ENCODE measurements at places on chromosomes 7 and 10.

DNA sequence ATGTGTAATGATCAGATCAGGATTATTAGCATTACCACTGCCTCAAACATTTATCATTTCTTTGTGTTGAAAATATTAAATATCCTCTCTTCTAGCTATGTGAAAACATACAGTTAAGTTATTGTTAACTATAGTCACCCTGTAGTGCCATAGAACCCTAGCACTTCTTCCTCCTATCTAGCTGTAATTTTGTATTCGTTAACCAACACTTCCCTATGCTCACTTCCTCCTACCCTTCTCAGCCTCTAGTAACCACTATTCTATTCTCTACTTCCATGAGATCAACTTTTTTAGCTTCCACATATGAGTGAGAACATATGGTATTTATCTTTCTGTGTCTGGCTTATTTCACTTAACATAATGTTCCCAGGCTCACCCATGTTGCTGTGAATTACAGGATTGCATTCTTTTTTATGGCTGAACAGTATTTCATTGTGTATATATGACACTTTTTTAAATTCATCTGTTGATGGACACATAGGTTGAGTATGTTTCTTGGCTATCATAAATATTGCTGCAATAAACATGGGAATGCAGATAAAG is 132.7 kb upstream of the RHOBTB1 start:
- no peaks in the 10 kb centered on the region for H3K36me3 ChIP-seq
- no peak for DNase-seq
- no peaks in the 10 kb centered on the region for H3K27me3 ChIP-seq
- no peaks in the 10 kb centered on the region for H3K4me1 ChIP-seq
- no peak overlapping the region for H3K27ac ChIP-seq

DNA sequence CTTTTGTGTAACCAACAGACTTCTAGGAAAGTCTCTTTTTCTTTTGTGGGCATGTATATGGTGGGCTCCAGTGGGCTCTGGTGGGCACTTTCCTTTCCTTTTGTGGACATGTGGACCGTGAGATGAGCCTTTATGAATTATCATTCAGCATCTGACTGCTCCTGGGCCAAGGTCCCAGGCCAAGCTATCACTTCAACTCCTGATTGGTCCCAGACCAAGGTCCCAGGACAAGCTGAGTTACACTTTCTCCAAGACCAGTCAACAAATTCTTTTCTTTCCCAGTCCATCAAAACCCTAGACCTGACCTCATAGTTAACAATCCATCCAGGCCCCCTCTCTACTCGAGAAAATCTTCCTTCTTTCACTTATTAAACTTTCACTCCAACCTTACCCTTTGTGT is 1.0 kb downstream of the AKR1C8 start:
- no peaks in the 10 kb centered on the region for H3K4me1 ChIP-seq
- H3K27me3 ChIP-seq, result no peaks in the 10 kb centered on the region
- DNase-seq, result no peak
- H3K4me3 ChIP-seq, result no peak overlapping the region

DNA sequence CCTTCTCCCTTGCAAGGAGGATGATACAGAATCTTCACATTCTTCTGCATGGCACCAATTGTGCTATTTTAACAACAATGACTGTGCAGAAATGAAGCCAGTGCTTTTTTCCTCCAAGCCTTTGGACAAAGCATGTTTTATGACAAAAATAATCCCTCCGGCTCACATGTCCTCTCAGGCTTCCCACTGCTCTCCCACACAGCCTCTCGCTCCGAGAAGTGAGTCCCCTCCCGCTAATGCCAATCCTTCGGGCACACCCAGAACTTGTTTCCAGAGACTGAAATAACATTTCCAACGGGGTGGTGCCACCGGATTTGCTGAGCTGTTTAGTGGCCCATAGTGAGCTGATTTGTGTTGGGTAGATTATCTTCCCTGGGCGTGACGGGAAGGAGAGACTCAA is 35.8 kb downstream of the RBM17 start:
- H3K27me3 ChIP-seq, result no peaks in the 10 kb centered on the region
- no peak overlapping the region for H3K4me3 ChIP-seq
- H3K36me3 ChIP-seq, result no peaks in the 10 kb centered on the region
- no peaks in the 10 kb centered on the region for H3K4me1 ChIP-seq
- DNase-seq, result no peak
- H3K27ac ChIP-seq, result no peak overlapping the region

DNA sequence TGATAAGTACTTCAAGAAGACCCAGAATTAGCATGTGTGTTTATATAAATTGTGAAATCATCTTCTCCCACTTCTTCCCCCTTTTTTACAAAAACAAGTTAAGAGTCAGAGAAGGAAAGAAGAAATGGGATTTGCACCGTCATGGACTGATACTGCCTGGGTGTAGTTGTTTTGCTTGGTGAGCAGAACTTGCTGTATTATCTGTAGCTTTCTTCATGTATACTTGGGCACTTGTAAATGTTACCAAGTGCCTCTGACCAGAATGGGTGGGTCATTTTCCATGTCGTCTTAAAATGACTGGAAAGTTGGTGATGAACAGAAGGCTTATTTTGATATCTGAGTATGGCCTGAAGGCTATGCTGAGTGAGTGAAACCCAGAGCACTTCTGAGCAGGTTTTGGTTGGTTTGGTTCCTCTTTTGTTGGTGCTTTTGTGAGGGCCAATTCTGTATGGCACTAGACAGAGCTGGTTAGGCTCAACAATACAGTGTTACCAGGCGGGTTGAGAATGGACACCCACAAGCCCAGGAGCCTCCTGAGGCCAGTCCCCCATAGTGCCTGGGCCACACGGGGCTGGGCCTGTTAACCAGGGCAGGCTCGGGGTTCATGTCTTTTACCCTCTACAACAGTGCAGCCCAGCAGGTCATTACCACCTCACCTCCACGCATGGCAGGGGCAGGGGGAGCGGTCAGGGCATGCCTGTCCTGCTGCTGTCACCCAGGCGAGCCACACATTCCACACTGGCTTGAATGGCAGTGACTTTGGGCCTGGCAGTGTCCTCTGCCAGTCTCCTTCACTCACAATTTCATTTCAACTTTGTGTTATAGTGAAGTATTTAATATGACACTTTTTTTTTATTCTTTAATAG is 115.1 kb downstream of the CCNY start:
- no peaks in the 10 kb centered on the region for H3K27me3 ChIP-seq

GRCh38 chr10:76738991-76739390 is 898.6 kb downstream of the KCNMA1 start:
- H3K27me3 ChIP-seq, result no peaks in the 10 kb centered on the region
- no peaks in the 10 kb centered on the region for H3K36me3 ChIP-seq
- no peak for DNase-seq
- no peak overlapping the region for H3K4me3 ChIP-seq
- no peaks in the 10 kb centered on the region for H3K4me1 ChIP-seq

DNA sequence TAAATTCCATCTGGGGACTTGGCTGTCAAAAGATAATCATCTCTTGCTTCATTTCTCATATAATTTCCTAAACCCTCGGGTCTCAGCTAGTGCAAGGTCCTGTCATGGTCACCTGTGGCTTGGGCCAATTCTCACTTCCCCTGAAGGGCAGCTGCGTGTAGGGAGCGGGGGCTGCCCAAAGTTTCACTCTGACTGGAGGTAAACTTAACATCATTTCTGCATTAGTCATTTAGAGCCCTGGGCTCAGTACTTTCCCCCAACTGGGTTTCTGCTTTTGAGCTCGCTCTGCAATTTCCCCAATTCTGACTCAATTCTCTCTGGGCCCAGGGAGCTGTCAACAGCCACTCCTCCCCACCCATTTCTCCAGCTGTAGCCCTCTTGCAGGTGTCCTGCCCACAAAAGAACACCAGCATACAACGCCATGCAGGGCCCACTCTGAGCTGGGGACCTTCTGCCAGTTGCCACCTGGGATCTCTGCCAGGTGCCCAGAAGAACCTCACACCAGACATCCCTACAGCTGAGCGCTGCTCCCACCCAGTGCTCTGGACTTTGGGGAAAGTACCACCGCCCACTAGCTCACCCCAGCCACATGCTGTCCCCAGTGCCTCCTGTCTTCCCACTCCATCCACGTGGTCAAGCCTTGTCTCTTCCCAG is 37.9 kb downstream of the VOPP1 start:
- H3K27me3 ChIP-seq, result no peaks in the 10 kb centered on the region
- H3K4me1 ChIP-seq, result peaks cover 76% of the 10 kb centered on the region
- peak; percentile 91 for DNase-seq
- no peaks in the 10 kb centered on the region for H3K36me3 ChIP-seq
- H3K27ac ChIP-seq, result peak overlapping the region; percentile 99

- no peak for DNase-seq
- no peaks in the 10 kb centered on the region for H3K4me1 ChIP-seq
- no peaks in the 10 kb centered on the region for H3K27me3 ChIP-seq
- no peak overlapping the region for H3K27ac ChIP-seq
- no peak overlapping the region for H3K4me3 ChIP-seq
Observed at GRCh38 chr7:158355456-158356065, 232.1 kb downstream of the PTPRN2 start.

GRCh38 chr7:131726686-131727085 is 170.3 kb upstream of the PODXL start:
- no peak overlapping the region for H3K27ac ChIP-seq
- DNase-seq, result no peak
- H3K4me1 ChIP-seq, result no peaks in the 10 kb centered on the region
- no peak overlapping the region for H3K4me3 ChIP-seq
- no peaks in the 10 kb centered on the region for H3K36me3 ChIP-seq

DNA sequence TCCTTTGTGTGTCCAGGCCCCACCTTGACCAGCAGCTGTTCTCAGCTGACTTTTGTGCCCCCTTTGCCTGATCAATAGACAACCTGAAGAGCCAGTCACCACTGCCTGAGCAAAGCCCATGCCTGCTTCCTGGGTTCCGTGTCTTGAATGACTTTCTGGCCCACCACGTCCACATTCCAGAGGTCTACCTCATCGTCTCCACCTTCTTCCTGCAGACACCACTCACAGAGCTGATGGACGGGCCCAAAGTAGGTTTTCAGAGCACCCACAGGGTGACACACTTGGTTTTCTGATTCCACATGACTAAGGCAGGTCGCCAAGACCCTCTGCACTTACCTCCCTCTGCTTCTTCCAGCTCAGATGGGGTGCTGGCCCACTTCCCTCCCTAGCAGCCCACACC is 126.8 kb downstream of the WDFY4 start:
- H3K36me3 ChIP-seq, result no peaks in the 10 kb centered on the region
- no peak for DNase-seq
- no peak overlapping the region for H3K27ac ChIP-seq
- H3K4me3 ChIP-seq, result no peak overlapping the region
- peaks cover 2% of the 10 kb centered on the region for H3K4me1 ChIP-seq

DNA sequence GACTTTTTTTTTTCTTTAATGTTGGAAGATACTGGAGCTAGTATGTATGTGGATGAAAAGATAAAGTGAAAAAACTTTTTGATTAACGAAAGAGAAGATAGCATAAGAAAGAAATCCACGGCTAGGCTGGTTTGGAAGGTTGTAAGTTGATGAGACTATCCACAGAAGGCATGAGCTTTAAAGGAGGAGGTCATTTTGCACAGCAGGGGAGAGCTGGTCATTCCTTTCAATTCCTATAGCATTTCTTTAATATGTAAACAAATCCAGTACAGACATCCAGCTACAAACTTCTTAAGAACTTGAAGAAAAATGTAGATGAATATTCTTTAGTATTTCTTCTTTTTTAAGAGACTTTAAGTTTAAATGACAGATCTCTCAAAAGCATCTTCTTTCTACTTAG is 281.3 kb downstream of the CACNA2D1 start:
- no peak overlapping the region for H3K4me3 ChIP-seq
- no peaks in the 10 kb centered on the region for H3K27me3 ChIP-seq
- DNase-seq, result no peak
- H3K4me1 ChIP-seq, result no peaks in the 10 kb centered on the region

DNA sequence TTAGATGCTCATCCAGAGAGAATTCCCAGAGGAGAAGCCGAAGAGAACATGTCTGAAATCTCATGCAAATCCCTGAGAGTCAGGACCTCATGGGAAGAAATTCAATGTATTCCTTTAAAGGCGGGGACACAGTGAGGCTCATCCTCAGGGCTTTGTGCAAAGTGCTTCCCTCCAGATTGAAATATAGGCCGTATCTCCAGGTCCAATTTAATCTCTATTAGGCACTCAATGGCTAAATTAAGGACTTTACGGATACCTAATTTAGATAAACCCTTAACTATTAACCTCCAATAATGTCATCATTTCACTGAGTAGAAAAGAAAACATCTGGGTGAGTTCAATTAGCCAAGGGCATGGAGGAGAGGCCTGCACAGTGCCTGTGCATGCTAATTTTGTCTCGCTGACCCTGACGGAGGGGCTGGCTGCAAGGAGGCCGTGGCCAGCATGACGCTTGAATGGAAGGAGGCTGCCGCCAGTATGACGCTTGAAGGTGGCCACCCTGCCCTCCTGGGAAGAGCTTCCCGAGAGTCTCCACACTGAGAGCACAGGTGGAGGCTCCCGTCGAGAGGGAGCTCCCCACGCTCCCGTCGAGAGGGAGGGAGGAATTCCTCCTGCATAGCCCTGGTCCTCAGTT is 287.6 kb downstream of the ADARB2 start:
- no peak for DNase-seq
- H3K27me3 ChIP-seq, result no peaks in the 10 kb centered on the region
- H3K4me3 ChIP-seq, result no peak overlapping the region
- H3K36me3 ChIP-seq, result no peaks in the 10 kb centered on the region

GRCh38 chr10:77431209-77431611 is 206.4 kb downstream of the KCNMA1 start:
- H3K27me3 ChIP-seq, result peaks cover 3% of the 10 kb centered on the region
- no peak overlapping the region for H3K27ac ChIP-seq
- no peak for DNase-seq

DNA sequence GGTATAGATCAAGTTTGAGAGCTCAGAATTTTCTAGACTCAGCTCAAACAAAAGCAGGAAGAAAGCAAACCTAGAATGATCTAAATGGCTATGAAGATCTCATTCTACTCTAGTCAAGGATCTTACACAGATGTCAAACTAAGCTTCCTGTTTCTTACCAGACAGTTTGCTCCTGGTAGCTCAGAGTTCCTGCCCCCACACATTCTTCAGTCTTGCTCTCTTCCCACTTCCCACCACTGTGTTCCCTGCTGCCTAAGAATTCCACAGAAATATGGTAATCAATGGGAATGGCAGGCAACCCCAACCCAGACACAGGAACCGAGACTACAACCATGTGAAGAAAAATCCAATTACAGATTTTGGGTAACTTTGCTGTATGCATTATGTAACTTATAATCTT is 133.4 kb upstream of the PTN start:
- no peak overlapping the region for H3K4me3 ChIP-seq
- no peak for DNase-seq
- no peak overlapping the region for H3K27ac ChIP-seq
